ENCODE measurements at places on chromosomes 6 and 20. TPM values are rescaled to one million over a fixed set of nuclear protein-coding genes. Genes with fewer than 3 reads are reported as not detected.
A peak's percentile ranks its signal among the peaks of the same experiment; 100 is the strongest.

- peaks cover 31% of the 10 kb centered on the region for H3K36me3 ChIP-seq
- no peak overlapping the region for H3K4me3 ChIP-seq
- DNase-seq: no peak
- 0 out of 2 replicates have a peak, but pooled peaks cover 4% of the 10 kb centered on the region for H3K27me3 ChIP-seq
- H3K4me1 ChIP-seq: no peaks in the 10 kb centered on the region
Measured at GRCh38 chr20:58245181-58245891, 16.9 kb upstream of the ANKRD60 start.

- H3K27ac ChIP-seq: peak overlapping the region; percentile 18
- H3K4me3 ChIP-seq: no peak overlapping the region
- peak; percentile 55 for DNase-seq
- no peaks in the 10 kb centered on the region for H3K36me3 ChIP-seq
Measured at GRCh38 chr6:36949636-36950035, 4.9 kb upstream of the PI16 start.

DNA sequence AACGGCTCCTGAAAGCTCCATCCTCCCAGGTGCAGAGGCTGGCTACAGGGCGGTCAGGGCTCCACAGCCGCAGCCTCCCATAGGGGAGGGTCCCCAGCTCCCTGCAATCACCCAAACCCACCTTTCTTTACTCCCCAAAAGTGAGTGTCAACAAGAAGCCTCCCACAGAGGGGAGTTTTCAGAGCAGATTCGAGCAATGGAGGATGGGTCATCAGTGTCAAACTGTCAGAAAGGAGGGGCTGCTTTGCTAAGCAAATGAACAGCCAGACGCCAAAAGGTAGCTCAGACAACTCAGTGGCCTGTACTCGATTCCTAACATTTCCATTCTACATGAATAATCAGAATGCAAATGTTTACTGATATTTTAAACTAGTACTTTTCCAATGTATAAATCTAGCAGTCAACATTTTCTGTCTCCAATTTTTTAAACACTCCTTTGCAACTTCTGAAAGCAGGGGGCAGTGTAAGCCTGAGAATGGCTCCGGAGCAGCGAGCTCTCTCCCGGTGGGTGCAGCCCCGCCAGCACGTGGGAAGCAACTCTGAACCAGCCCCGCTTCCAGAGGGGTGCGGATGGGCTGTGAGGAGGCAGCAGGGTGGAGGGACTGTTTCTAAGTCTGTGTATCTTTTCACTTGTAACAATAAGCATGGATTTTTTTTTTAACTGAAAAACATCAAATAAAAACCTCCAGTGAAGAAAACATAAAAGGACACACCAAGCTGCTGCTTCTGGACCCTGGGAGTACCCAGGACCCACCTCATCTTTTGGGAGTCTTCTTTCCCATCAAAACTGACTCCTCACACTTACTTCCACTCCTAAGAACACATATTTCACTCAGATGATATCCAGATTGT lies 54.9 kb downstream of the TAF4 start:
- H3K27me3 ChIP-seq: no peaks in the 10 kb centered on the region
- H3K36me3 ChIP-seq: 0 out of 2 replicates have a peak, but pooled peaks cover 6% of the 10 kb centered on the region
- DNase-seq: peak; percentile 76
- no peak overlapping the region for H3K27ac ChIP-seq
- no peak overlapping the region for H3K4me3 ChIP-seq

The LRRC1 gene
- 5.6 TPM for total RNA-seq

DNA sequence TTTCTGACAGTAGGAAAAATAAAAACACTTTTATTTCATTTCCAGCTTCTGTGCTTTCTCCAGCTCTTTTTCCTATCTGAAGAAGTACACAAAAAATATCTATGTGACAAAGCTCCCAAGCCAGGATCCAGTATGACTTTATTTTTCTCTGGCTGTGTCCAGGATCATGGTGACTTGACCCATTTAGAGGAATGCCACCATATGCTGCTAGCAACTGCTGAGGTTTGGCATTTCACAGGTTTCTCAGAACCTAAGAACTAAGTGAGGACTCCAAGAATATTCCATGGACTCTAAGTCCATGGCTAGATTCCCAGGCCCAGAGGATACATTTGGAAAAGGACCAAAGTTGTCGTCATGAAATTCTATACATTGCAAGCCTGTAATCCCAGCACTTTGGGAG lies 876.6 kb upstream of the FLRT3 start:
- H3K36me3 ChIP-seq: no peaks in the 10 kb centered on the region
- H3K4me3 ChIP-seq: no peak overlapping the region
- no peaks in the 10 kb centered on the region for H3K27me3 ChIP-seq
- no peak overlapping the region for H3K27ac ChIP-seq

DNA sequence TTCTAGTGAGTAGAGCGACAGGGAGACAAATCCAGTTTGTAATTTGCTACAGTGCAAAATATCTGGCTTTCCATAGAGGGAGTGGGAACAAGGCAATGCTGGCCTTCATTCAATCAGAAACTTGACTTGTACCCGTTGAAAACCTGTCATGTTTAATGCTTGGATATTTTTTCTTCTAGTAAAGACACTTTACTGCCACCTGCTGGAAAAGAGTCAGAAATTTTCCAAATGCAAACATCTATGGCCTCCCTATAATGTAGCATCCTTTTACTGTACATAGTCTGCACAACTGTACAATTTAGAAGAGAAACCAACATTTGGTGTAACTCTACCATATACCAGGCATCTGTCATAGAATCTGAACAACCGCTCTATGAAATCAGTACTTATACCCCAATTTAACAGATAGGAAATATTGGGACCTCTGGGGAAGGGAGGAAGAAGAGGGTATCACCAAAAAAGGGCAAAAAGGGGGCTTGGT lies 16.7 kb upstream of the TBC1D20 start:
- H3K36me3 ChIP-seq: peaks cover 36% of the 10 kb centered on the region
- peak overlapping the region; percentile 48 for H3K27ac ChIP-seq
- H3K27me3 ChIP-seq: no peaks in the 10 kb centered on the region
- H3K4me1 ChIP-seq: peaks cover 17% of the 10 kb centered on the region
- H3K4me3 ChIP-seq: no peak overlapping the region

DNA sequence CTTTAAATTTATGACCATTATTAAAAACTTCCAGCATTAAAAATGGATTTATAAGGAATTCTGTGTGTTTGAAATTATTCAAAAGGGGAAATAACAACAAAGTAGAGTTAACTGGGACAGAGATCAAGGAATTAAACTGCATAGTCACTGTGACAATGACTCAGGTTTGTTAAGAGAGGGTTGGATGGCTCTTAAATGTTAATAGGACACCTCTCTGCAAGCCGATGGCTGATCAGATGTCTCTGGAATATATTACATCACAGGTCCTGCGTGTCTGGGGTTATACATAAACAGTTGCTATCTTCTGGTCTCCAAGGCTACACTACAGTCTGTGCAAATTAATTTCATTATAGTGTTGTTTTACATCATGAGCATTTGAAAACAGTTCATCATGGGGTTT lies 574.3 kb downstream of the COL12A1 start:
- no peaks in the 10 kb centered on the region for H3K36me3 ChIP-seq
- peak overlapping the region; percentile 35 for H3K27ac ChIP-seq
- no peak overlapping the region for H3K4me3 ChIP-seq
- no peaks in the 10 kb centered on the region for H3K27me3 ChIP-seq

The OOEP gene
- total RNA-seq: not detected

GRCh38 chr6:119727504-119728219 lies 378.1 kb upstream of the MAN1A1 start:
- no peak overlapping the region for H3K27ac ChIP-seq
- DNase-seq: no peak
- no peak overlapping the region for H3K4me3 ChIP-seq
- H3K27me3 ChIP-seq: no peaks in the 10 kb centered on the region
- no peaks in the 10 kb centered on the region for H3K4me1 ChIP-seq

GRCh38 chr6:144634371-144634770 lies 349.2 kb downstream of the UTRN start:
- no peaks in the 10 kb centered on the region for H3K27me3 ChIP-seq
- H3K4me3 ChIP-seq: no peak overlapping the region
- no peaks in the 10 kb centered on the region for H3K4me1 ChIP-seq
- H3K27ac ChIP-seq: no peak overlapping the region

DNA sequence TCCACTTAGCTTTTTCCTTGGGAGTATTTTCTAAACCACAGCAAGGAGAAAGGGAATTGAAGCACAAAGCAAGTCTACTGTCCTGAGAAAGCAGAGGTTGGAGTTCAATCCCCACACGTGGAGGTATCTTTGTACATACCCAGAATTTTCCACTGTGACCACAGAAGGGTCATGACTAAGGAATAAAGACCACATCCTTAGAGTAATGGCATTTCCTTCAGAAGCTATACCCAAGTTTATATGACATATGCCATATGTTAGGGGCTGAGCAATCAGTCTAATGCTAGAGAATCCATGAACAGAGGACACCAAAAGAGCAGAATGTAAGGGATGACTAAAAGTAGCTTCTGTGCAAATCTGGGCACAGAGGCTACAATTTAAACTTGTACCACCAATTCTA lies 46.4 kb downstream of the ATG5 start:
- H3K27ac ChIP-seq: no peak overlapping the region
- no peak overlapping the region for H3K4me3 ChIP-seq
- peak; percentile 25 for DNase-seq
- peaks cover 10% of the 10 kb centered on the region for H3K36me3 ChIP-seq
- no peaks in the 10 kb centered on the region for H3K27me3 ChIP-seq

GRCh38 chr6:33728438-33728837 lies 16.9 kb upstream of the UQCC2 start:
- no peaks in the 10 kb centered on the region for H3K36me3 ChIP-seq
- peaks cover 16% of the 10 kb centered on the region for H3K27me3 ChIP-seq
- no peak overlapping the region for H3K4me3 ChIP-seq
- no peak overlapping the region for H3K27ac ChIP-seq
- H3K4me1 ChIP-seq: no peaks in the 10 kb centered on the region

GRCh38 chr6:31209137-31209536 lies 38.7 kb upstream of the POU5F1 start:
- no peak overlapping the region for H3K4me3 ChIP-seq
- no peaks in the 10 kb centered on the region for H3K36me3 ChIP-seq
- no peaks in the 10 kb centered on the region for H3K27me3 ChIP-seq
- H3K4me1 ChIP-seq: no peaks in the 10 kb centered on the region

GRCh38 chr20:23540624-23541023 lies 27.7 kb downstream of the CST9L start:
- H3K4me1 ChIP-seq: no peaks in the 10 kb centered on the region
- no peak for DNase-seq
- H3K36me3 ChIP-seq: no peaks in the 10 kb centered on the region
- no peak overlapping the region for H3K4me3 ChIP-seq
- H3K27ac ChIP-seq: no peak overlapping the region
- no peaks in the 10 kb centered on the region for H3K27me3 ChIP-seq

DNA sequence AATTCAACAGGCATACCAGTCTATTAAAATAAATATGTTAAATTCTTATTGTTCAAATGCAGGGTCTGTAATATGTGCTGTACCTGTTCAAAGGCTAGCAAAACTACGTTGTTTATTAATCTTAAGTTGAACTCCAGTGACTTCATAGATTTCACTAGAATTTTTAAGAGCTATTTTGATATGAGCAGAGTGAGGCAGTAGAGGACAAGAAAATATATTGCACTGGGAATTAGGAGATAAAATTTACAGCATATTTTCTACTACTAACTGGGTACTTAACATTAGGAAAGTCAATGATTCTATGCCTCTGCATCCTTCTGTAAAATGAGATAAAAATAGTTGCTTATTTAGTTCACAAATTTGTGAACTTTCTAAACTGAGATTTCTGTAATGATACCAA lies 162.2 kb upstream of the BMP5 start:
- peaks cover 23% of the 10 kb centered on the region for H3K4me1 ChIP-seq
- no peak for DNase-seq
- H3K27ac ChIP-seq: no peak overlapping the region
- H3K27me3 ChIP-seq: no peaks in the 10 kb centered on the region
